NCI-H146 (cell line): ENCODE measurements at places on chromosomes 11 and 22.

DNA sequence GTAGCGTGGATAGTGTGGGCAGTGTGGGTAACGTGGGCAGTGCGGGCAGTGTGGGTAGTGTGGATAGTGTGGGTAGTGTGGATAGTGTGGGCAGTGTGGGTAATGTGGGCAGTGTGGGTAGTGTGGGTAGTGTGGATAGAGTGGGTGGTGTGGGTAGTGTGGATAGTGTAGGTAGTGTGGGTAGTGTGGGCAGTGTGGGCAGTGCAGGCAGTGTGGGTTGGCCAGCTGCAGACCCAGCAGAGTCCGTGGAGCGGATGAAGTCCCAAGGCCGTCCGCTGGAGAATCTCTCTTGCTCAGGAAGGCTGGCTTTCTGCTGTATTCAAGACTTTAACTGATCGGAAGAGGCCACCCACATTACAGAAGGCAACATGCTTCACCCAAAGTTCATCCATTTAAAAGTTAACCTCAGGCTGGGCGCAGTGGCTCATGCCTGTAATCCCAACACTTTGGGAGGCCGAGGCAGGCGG lies 26.1 kb upstream of the KRTAP5-6 start:
- DNase-seq = no peak

- peak; percentile 26 for DNase-seq
These were observed 92.8 kb upstream of the OR9G4 start for GRCh38 chr11:56841210-56841810.

DNA sequence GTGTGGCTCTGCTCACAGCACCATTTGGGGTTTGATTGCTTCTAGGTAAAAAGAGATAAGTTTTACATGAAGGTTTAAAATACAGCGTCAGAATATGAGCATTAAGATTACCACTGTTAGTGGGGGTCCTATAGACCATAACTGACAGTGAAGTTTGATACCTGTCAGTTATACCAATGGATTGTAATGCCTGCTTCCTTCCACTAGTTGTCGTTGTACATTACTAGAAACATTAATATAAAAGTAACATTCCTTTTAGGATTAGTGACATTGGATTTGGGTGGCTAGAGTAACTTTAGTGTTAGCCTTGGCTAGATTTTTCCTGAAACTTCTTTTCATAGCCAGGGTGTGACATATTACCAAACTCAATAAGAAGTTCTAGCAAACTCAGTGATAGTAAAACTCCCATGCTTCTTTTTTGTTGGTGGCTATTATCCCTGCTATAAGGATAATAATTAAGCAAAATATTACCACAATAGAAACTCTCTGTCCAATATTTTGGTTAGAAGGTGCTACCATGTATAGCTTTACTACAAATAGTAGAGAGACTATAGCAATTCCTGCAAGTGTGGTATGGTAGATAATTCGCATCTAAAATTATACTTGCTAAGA lies 57.1 kb downstream of the FAM181B start:
- no peak for DNase-seq

GRCh38 chr11:71200761-71201160 lies 51.6 kb downstream of the SHANK2 start:
- no peak for DNase-seq

GRCh38 chr11:130859886-130860285 lies 56.4 kb downstream of the SNX19 start:
- DNase-seq = no peak

DNA sequence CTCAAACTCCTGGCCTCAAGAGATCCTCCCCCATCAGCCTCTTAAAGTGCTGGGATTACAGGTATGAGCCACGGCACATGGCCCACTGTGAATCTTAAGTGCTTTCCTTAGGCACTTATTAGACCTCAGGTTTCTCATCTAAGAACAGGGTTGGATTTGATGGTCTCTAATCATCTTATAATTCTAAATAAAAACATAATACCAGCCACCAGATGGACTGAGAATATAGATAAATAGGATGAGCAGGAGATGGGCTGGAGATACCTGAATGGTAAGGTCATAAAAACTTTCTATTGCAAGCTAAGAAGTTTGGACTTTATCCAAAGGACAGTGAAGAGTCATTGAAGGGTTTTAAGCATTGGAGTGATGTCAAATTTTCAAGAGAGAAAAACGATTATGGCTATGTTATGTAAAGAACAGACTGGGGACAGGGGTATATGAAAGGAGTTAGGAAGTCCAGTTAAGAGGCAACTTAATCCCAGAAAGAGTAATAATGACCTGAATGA lies 85.2 kb downstream of the RELT start:
- DNase-seq = no peak

- peak; percentile 81 for DNase-seq
These were observed 68.4 kb downstream of the CCDC34 start for GRCh38 chr11:27294654-27295053.

DNA sequence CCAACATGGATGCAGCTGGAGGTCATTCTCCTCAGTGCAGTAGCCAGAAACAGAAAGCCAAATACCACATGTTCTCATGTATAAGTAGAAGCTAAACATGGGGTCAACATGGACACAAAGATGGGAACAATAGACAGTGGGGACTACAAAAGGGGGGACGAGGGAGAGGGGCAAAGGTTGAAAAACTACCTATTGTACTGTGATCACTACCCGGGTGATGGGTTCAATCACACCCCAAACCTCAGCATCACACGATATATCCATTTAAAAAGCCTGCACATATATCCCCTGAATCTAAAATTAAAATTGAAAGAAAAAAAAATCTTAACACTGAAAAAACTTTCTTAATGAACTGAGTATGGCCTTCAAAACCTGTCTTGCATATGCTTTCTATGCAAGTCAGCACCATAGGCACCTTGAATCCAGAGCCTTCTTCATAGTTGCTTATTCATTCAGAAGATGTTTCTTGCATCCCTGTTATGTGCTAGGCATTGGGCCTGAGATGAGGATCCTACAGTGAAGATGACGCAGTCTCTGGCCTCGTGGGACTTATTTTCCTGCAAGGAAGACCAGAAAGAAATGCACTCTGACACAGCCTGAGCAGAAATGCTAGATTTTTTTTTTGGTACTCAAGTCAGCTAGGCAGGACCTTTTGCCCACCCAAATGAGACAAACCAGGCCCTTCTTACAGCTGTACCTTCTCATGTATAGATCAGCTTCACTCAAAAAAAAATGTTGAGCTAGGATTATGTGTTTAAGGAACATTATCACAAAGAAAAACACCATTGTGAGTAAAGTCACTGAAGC lies 21.0 kb downstream of the NNMT start:
- DNase-seq = no peak

DNA sequence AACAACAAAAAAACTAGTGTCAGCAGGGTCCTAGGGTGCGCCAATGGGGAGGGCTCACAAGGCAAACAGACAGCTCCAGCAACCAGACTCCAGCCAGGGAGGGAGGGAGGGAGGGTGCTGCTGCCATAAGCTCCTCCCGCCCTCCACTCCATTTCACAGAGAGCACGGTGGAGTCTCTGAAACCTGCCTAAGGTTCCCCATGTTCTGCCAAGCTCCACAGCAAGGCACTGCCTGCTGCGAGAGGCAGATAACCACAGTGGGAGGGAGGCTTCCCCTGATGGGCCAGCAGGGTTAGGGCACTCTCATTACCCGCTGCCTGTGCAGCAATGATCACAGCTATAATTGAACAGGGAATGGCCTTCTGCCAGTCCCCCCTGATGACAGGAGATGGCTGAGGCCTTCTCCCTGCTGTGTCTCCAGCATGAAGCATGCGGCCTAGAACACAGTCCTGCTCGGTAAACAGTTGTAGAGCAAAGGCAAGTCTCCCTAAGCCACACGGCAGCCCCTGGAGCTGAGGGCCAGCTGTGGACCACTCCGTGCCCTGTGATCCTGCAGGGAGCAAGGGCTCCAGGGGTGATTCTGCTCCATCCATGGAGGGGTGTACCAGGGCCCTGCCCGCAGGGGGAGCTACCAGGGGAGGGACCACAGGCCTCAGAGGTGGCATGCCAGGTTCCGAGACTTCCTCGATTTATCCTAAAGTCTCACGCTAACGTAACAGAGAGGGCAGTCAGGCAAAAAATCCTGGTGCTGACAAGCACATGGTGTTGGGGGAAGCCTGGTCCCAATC lies 42.9 kb downstream of the PC start:
- peak; percentile 60 for DNase-seq

- no peak for DNase-seq
These were observed 201.1 kb upstream of the LRRC4C start for GRCh38 chr11:41660585-41660984.

- DNase-seq = no peak
These were observed 11.1 kb downstream of the RAPSN start for GRCh38 chr11:47437746-47438418.

- no peak for DNase-seq
These were observed 83.9 kb downstream of the MED15 start for GRCh38 chr22:20591295-20591645.

- no peak for DNase-seq
These were observed 108.9 kb upstream of the FGF3 start for GRCh38 chr11:69928121-69928520.

DNA sequence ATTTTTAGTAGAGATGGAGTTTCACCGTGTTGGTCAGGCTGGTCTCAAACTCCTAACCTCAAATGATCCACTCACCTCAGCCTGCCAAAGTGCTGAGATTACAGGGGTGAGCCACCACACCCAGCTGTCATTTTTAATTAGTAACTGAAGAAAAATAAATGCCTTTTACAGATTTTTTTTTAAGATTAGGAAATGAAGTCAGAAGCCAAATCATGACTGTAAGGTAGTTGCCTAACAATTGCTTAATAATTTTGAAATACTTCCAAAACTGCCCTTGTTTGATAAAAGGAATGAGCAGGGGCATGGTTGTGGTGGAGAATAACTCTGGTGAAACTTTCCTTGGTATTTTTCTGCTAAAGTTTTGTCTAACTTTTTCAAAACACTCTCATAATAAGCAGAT lies 98.9 kb upstream of the SLC5A12 start:
- DNase-seq = no peak

DNA sequence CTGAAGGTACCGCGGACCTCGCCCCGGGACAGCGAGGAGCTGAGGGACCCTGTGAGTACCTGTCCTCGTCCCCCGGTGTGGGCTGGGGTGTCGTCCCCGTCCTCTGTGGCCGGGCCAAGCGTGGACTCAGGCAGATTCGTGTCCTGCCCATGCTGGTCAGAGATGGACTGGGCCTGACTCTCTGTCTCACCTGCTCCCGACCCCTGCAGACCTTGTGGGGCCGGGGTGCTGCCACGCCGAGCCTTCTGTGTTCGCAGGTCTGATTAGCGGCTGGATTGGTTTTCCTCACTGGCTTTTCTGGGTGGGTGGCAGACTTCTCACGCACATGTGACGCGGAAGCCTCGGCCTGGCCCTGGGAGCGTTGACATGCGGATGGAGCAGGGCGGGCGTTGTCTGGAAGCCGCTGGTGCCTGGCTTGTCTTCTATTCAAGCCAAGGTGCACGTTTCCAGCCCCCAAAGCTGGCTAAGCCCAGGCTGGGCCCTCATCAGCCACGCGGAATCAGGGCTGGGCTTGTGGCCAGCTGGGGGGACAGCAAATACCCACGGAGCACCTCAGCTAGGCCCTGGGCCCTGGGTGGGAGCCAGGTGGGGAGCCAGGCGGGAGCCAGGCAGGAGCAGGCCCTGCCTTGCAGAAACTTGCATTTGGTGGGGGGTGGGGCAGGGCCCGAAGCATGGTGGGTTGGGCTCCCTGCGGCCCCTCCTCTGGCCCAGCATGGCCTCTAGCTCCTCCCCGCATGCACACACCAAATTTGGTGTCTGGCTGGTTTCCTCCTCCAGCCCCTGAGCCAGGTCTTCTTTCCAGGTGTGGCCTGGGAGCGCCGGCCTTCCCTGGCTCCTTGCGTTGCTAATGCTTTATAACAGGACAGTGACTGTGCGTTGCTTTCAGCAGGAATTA lies 7.0 kb downstream of the GRAMD4 start:
- no peak for DNase-seq

DNA sequence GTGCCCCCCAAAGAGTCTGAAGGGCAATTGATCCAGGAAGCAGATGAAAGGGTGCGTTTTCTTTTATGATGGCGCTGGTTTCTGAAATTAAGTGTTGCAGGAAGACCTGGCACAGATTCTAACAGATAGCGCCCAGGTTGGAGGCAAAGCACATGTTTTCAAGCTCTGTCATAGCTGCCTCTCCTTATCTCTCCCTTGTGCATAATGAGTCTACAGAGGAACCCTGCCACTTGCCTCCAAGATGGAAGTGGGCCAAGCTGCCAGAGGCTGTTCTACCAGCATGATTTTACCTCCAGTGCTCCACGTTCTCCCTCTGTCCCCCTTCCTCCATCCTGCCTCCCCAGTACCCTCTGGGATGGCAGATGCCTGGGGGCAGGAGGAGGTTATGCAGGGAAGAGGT lies 30.0 kb upstream of the TLCD5 start:
- no peak for DNase-seq

GRCh38 chr11:66981976-66982578 lies 7.0 kb downstream of the C11orf86 start:
- DNase-seq = peak; percentile 86

GRCh38 chr11:123116486-123116885 lies 54.5 kb upstream of the HSPA8 start:
- no peak for DNase-seq

DNA sequence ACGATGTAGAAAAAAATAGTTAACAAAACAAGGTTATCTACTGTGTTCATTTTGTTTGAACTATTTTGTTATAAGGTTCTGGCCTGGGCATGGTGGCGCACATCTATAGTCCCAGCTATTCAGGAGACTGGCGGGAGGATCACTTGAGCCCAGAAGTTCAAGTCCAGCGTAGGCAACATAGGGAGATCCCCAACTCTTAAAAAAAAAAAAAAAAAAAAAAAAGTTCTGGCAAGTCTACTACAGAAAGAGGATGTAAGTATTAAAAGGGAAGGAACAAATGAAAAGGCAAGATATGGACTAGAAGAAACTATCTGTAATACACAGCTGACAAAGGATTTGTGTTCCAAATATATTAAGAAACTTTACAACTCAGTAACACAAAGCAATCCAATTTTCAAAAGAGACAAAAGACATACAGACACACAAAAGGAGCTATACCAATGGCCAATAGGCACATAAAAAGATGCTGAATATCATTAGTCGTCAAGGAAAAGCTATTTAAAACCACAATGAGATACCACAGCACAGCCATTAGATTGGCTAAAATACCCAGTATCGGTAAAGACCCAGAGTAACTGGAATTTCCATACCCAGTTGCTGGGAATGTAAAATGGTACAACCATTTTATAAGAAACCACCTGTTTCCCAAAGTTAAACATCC lies 27.4 kb downstream of the RRAS2 start:
- no peak for DNase-seq

- DNase-seq = no peak
These were observed 71.6 kb downstream of the C11orf58 start for GRCh38 chr11:16809886-16810668.

DNA sequence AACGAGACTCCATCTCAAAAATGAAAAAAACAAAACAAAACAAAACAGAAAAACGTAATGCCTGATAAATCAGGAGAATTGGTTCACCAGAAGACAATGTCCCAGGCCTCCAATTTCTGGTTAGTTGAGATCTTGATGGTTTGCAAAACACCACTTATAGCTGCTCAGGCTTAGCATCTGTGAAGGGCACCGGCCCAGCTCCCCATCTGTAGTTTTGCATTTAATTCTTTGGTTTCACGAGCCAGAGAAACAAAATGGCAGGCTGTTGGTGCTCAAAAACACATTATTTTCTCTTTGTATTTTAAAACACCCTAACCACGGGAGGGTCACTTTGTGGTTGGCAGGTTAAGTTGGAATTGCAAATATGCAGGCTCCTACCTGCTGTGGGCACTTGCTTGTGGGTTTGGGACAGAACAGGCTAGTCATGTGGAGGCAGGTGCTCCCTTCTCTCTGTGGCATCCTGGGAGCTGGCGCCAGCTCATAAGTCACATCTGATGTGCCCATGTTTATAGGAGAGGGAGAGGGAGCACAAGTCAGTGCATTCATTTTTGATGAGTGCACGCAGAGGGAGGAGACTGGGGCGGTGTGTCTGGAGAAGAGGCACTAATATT lies 145.9 kb downstream of the CEP164 start:
- DNase-seq = peak; percentile 94

GRCh38 chr11:2320568-2321310 lies 18.9 kb downstream of the TSPAN32 start:
- DNase-seq = no peak
